ENCODE measurements at places on chromosomes 6 and 20. TPM values are rescaled to one million over a fixed set of nuclear protein-coding genes. Genes with fewer than 3 reads are reported as not detected.

GRCh38 chr6:137824556-137824879 lies 42.5 kb upstream of the TNFAIP3 start:
- no peaks in the 10 kb centered on the region for H3K27me3 ChIP-seq
- peak overlapping the region; percentile 95 for H3K27ac ChIP-seq
- H3K4me1 ChIP-seq, result peaks cover 75% of the 10 kb centered on the region
- H3K36me3 ChIP-seq, result no peaks in the 10 kb centered on the region
- DNase-seq, result no peak

- H3K36me3 ChIP-seq, result peaks cover 88% of the 10 kb centered on the region
- no peak overlapping the region for H3K27ac ChIP-seq
- H3K27me3 ChIP-seq, result no peaks in the 10 kb centered on the region
- peaks cover 5% of the 10 kb centered on the region for H3K4me1 ChIP-seq
- no peak for DNase-seq
These were observed 17.1 kb downstream of the MYLIP start for GRCh38 chr6:16146028-16146427.

- peaks cover 32% of the 10 kb centered on the region for H3K4me1 ChIP-seq
- H3K4me3 ChIP-seq, result peak overlapping the region; percentile 34
- no peaks in the 10 kb centered on the region for H3K36me3 ChIP-seq
These were observed 3.1 kb upstream of the MRGBP start for GRCh38 chr20:62792940-62793756.

- no peak overlapping the region for H3K4me3 ChIP-seq
- no peak for DNase-seq
- no peaks in the 10 kb centered on the region for H3K36me3 ChIP-seq
- H3K27ac ChIP-seq, result no peak overlapping the region
These were observed 73.1 kb upstream of the QKI start for GRCh38 chr6:163341224-163342061.

The RAMACL gene
- total RNA-seq, result 0.41 TPM

- H3K36me3 ChIP-seq, result no peaks in the 10 kb centered on the region
- H3K27me3 ChIP-seq, result no peaks in the 10 kb centered on the region
- DNase-seq, result no peak
These were observed 36.7 kb downstream of the LAMA2 start for GRCh38 chr6:128919412-128920180.

The C6orf163 gene
- 4.1 TPM for total RNA-seq

DNA sequence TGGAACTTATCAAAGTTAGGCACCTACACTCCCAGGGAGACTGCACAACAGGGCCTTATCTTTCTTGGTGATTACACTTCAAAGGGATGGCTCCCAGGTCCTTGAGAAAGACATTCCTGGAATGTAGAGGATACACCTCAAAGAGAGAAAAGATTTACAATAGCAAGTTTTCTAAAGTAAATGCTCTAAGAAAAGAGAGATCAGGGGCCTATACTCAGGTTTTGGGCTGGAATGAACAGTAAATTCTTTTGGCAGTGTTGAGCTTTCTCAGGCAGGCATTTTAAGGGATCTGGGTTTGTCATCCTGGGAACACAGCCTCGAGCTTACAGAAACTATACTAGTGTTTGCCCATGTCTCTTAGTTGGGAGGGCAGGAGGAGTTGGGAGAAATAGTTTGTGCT lies 31.7 kb upstream of the ME1 start:
- DNase-seq, result no peak
- no peaks in the 10 kb centered on the region for H3K27me3 ChIP-seq
- no peak overlapping the region for H3K4me3 ChIP-seq
- no peak overlapping the region for H3K27ac ChIP-seq
- H3K4me1 ChIP-seq, result no peaks in the 10 kb centered on the region

GRCh38 chr20:63252284-63252711 lies 2.0 kb downstream of the NKAIN4 start:
- H3K27ac ChIP-seq, result no peak overlapping the region
- peaks cover 8% of the 10 kb centered on the region for H3K4me1 ChIP-seq
- no peaks in the 10 kb centered on the region for H3K36me3 ChIP-seq
- H3K27me3 ChIP-seq, result peaks cover 19% of the 10 kb centered on the region
- no peak overlapping the region for H3K4me3 ChIP-seq

Measured in CD4-positive, alpha-beta memory T cell (primary cell).